Activated naive CD4-positive, alpha-beta T cell treated with anti-CD3 and anti-CD28 coated beads for 36 hours (primary cell): ENCODE measurements at places on chromosomes 7 and 10.

DNA sequence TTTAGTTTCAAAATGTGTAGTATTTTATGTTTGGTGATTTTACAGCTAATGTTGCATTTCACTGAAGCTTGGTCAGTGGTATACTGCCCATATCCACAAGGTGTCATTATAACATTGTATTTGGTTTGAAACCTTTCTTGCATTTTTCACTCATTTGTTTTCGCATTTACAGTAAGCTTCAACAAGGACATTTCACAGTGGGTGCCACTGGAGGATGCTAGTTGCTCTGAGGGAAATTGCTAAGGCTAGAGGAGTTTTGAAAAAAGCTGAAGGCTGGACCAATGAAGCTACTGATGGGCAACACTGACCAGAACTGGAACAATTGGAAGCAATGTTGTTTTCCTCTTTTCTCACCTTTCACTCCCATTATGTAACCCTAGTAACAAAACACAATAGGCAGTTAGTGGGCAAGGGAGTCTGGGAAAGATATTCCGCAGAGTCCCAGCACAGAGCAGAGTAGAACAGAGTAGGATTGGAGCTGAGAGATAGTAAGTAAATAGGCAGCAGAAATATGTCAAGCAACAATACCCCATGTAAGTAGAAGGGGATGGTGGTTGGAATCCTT is 23.6 kb upstream of the SRI start:
- DNase-seq = no peak

GRCh38 chr7:135342887-135343286 is 109.2 kb downstream of the STRA8 start:
- DNase-seq = no peak

GRCh38 chr10:70053218-70053840 is 683 bp downstream of the MACROH2A2 start:
- no peak for DNase-seq

DNA sequence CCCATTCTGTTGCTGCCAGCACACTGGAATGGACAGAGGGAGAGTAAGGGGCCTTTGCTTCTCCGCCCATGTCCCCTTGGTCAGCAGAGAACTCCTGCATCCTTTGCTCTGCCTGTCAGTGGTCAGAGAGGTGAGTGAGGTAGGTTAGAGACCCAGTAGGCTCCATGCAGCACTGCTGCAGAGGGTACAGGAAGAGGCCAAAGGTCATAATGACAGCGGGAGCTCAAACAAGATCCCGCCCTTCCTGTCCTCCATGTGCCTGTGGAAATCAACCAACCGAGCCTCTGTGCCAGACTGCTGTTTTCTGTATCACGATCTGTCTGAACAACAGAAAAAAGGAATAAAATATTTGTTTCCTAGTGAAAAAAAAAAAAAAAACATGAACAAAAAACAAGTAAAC is 81.4 kb downstream of the ZNF33B start:
- DNase-seq = no peak

DNA sequence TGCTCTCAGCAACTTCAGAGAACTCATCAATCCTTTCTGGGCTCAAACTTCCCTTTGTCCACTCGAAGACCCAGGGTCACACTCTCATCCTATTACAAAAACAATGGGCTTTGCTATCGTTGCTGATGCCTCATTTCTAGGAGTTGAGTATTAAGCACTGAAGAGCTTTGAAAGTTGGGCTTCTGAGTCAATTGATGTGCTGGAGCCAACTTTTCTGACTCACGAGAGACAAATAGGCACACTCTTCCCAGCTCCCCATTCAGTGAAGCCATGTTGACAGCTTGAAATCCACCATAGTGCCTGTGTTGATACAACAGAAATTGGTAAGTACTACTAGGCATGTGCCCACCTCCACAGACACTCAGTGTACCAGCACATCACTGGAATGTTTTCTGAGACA is 97.5 kb upstream of the PRSS58 start:
- no peak for DNase-seq

GRCh38 chr7:154424350-154424749 is 372.2 kb downstream of the DPP6 start:
- no peak for DNase-seq

DNA sequence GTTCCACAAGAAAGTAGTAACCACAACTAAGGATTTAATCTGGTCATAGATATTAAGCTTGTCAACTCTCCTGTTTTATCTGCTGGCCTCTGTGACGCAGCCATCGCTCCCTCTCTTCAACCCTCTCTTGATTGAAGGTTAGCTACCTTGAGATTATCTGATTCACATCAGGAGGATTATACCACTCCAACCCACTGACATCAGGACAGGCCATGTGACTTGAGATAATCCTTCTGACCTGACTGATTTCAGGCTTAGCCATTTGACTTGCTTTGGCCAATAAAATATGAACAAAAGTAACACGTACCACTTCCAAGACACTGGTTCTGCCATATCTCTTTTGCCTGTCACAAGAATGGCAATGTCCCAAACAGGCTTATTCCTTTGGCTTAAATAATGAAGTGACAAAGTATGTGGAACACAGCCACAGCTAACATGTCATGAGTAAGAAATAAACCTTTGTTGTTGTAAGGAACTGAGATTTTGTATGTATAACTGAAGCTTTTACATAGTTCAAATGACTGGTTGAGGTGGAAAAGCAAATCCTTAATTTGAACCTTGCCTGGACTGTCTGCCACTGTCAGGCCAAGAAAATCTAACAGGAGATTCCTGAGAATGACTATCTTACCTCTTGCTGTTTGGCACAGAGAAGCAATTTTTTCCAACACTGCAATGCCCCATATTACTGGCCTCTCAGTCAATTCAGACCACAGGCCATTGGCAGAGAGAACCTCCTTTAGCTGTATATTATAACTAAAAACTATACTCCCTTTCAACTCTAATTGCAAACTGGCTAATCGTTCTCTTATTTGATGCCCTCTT is 13.9 kb downstream of the ZNF438 start:
- DNase-seq = no peak
